ENCODE measurements at places on chromosomes 12 and 14. TPM values are rescaled to one million over a fixed set of nuclear protein-coding genes. Genes with fewer than 3 reads are reported as not detected.

DNA sequence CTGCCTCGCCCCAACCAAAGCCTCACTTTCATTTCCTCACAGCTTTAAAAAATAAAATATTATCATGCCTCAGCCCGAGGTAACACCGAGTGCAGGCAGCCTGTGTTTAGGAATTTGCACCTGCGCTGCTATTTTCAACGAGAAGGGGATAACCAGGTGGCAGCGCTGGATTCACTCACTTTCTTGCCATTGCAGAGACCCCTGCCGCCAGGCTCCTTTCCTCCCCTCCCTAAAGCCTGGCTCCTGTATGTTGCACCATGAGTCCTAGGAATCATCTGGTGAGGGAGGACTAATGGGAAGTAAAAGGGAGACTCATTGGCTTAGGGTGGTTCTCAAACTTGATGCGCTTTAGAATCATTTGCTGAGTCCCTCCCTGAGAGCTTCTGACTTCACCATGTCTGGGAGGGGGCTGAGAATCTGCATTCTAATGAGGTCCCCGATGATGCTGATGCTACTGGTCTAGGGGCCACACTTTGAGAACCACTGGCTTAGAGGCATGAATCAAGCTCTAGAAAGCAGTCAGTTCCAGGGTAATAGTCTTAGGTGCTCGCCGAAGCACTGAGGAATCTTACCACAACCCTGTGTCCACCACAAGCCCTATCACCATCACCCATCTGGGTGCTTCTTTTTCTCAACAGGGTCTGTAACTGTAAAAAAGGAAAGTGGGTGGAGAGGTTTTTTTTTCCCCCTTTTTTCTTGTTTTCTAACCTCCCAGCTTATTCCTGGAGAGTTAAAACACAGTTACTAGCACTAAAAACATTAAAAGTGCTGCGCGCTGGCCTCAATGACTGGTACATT is 83.8 kb downstream of the SLC38A1 start:
- DNase-seq: no peak

NUAK1 gene
- not detected for polyA plus RNA-seq

CLEC14A gene
- polyA plus RNA-seq: not detected

GRCh38 chr14:106269029-106269428 is 742.6 kb downstream of the TMEM121 start:
- no peak for DNase-seq

HRK gene
- polyA plus RNA-seq: not detected

- no peak for DNase-seq
Measured at GRCh38 chr12:43921666-43922337, 85.9 kb downstream of the TMEM117 start.

DNA sequence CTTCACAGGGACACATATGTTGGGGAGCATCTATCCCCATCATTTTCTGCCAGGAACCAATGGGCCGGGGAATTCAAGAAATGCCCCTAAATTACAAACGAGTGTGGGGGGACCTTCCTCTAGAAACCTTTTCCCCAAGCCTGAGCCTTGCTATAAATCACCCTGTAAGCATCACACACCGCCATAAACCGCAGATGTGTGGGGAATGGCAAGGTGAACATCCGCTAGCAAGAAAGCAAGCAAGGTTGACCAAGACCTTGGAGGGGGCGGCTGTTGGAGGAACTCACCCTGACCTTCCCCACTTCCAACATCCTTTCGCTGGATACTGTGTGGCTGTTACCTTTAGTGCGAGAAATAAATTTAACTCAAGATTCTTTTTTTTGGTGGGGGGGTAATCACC is 693.3 kb upstream of the TBX3 start:
- DNase-seq: no peak

GRCh38 chr12:46107591-46107990 is 117.2 kb upstream of the SCAF11 start:
- no peak for DNase-seq

GRCh38 chr12:121783766-121784165 is 9.7 kb downstream of the RHOF start:
- DNase-seq: no peak

GRCh38 chr12:92871116-92871515 is 58.0 kb downstream of the EEA1 start:
- DNase-seq: peak; percentile 1

DNA sequence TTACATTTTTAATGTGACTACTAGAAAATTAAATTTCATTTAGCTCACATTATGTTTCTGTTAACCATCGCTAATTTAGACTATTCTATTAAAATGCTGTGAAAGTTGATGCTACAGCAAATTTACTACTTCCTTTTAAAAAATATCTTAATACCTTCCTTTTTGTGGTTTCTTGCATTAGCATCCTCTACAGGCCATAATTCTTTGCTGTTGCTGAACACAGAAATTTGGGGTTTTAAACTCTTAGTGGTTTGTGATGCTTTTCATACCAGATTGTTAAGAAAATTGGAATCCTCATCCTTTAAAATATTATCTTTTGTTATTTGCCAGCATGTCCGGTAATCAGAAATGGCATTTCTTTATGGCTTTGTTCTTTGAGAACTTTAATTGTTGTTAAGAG is 18.1 kb downstream of the WNK1 start:
- no peak for DNase-seq

LRIG3 gene
- polyA plus RNA-seq: not detected

DNA sequence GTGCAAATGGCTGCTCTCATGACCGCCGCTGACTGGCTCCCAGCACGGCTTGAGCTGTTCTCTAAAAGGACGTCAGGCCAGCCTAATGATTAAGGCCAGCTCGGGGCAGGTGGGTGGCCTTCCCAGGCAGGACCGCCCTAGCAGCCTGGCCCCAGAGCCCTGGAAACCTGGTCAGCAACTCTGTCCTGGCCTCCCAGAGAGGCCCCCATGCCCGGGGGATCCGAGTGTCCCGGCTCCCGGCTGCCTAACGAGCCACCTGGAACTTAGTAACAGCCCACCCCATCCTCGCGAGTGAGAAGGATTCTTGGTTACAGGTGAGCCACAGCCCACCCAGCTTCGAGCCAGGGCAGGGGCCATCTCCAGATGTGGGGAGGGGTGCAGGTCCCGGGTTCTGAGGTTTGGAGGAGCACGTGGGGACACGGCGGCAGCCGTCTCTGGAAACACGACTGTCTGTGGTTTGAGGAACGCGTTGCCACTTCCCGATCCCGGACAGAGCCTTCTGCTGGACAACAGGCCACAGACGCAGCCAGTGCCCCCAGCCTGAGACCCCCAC is 73.8 kb upstream of the FBRSL1 start:
- no peak for DNase-seq

DNA sequence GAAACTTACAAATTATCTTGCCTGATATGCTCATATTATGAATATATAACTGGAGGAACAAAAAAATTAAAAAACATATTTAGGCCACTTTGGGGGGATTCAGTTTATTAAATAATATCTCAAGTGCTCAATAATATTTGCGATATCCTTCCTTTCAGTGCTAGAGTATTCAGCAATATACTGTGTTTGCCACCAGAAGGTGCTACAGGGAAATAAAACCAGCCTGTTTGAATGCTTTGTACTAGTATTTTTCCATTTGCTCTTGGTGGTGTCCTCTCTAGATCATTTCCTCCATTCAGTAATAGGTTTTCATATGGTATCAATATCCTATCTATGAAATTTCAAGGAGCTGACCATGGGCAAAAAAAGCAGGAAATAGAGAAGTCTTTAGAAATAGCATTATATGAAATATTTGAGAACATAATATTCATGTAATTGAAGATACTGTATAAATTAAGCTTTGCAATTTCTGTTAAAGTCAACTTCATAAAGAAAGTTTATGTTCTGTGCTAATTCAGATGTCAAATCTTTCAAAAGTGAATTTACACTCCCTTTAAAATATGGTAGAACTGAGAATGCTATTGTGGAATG is 106.2 kb upstream of the NAV3 start:
- no peak for DNase-seq

DNA sequence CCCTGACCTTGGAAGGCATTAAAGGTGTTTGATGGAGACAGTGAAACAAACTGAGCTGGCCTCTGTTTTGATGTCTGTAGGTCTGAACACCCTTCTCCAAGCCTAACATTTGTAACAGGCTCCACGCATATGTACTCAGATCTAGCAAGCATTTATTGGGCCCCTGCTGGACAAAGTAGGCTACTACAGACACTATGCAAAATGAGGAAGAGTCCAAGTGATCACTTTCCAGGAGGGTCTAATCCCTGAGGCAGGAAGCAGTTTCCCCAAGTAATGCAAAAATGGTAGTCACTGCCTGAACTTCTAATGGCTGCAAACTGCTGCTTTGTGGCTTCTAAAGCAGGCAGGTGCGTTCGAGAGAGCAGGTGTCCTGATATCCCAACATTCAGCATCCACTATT is 405.8 kb downstream of the MED13L start:
- peak; percentile 12 for DNase-seq

NEDD8 gene
- polyA plus RNA-seq: 306 TPM

DNA sequence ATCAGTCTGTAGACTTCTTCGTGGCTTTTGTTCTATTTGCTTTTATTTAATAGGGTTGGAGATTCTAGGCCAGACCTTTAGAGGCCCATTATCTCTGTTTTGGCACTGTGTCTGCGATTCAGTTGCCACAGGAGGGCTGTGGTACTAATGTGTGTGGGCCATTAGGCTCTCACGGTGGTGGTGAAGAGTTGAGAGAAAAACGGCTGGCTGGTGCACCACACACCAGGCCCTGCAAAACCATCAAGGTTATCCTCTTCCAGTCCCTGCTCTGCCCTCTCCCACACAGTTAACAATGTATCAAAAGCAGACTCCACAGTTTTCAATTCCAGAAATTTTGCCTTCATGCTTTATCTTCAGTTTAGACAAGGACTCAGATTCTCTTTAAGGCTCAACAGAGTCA is 97.7 kb downstream of the MYF5 start:
- no peak for DNase-seq

DNA sequence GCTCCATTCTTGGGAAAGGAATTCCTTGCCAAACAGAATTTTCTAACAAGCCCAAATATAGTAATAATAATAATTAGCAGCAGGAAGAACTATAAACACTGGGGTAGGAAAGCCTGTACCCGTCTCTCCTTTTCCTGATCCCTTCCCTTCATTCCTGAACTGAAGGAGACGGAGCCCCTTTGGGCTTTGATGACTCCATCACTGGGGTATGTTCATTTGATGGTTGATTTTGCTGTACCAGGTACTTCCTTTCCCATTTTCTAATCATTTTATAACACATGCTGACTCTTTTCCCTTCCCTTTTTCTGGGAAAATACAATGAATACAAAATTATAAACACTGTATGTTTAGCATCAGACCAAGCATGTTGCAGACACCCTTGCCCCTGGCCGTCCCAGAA is 3.6 kb upstream of the RCOR1 start:
- no peak for DNase-seq

IKZF4 gene
- 1.3 TPM for polyA plus RNA-seq

GRCh38 chr12:121578230-121579189 is 2.3 kb downstream of the KDM2B start:
- DNase-seq: no peak

AQP6 gene
- polyA plus RNA-seq: not detected

DNA sequence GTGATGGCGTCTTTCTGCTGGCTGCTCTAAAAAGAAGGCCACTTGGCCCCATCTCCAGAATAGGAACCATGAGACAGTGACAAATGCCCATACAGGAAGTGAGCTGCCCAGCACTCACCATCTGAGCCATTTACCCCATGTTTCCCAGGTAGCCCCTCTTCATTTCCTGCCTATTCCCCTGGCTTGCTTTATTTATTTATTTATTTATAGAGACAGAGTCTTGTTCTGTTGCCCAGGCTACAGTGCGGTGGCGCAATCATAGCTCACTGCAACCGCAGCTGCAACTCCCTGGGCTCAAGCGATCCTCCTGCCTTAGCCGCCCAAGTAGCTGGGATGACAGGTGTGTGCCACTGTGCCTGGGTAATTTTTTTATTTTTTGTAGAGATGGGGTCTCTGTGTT is 71.2 kb downstream of the RIN3 start:
- DNase-seq: peak; percentile 84

Data from CD14-positive monocyte (primary cell).